NCI-H510A (cell line): ENCODE measurements at places on chromosomes 3 and 15.

DNA sequence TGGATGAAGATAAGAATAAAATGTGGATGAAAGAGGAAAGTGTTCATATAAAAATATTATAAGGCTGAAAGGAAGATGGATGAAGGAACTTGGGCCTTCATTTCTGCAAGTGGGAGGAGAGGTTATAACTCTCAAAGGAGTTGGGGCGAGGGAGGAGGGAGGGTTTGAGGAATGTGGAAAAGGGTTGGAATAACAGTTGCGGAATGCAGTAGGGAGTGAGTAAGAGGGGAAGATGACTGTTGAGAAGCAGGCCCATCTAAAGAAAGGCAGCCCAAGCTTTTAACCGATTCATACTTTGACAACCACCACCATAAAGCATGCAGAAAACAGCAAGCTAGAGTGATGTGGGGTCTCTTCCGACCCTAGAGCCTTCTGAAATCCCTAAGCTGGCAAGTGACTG is 8.3 kb upstream of the TM4SF4 start:
- no peak for DNase-seq

DNA sequence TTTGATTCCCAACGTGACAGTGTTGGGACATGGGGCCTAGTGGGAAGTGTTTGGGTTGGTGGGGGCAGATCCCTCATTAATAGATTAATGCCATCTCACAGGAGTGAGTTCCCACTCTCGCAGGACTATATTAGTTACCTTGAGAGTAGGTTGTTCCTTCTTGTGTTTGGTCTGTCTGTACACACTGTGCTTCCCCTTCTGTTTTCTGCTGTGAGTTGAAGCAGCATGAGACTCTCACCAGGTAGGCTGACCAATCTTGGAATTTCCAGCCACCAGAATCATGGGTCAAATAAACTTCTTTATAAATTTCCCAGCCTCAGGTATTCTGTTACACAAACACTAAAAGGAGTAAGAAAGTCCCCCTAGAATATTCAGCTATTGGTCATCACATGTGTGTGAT is 145.4 kb downstream of the ERC2 start:
- DNase-seq: no peak

DNA sequence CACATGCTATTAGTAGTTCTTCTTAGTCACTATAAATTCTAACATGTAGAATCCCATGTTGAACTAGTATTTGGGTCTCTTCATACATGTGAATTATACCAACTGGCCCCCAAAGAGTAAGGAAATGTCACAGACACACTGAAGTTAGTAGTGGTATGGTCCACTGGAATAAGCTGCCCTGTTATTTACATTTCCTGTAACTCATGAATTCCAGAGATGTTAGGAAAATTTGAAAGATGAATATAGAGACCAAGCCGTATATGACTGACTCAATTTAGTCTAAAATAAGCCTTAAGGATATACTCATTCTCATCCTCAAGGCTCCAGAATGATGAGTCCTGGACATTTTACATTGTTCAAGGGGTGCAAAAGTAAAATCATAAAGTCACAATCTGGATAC is 81.2 kb downstream of the FBXL22 start:
- no peak for DNase-seq

GRCh38 chr15:28096411-28096669 is 2.8 kb downstream of the OCA2 start:
- no peak for DNase-seq

GRCh38 chr3:124260206-124260915 is 268.4 kb upstream of the ROPN1 start:
- no peak for DNase-seq
